Glutamatergic neuron (in vitro differentiated cells): ENCODE measurements at places on chromosomes 5 and 9.

DNA sequence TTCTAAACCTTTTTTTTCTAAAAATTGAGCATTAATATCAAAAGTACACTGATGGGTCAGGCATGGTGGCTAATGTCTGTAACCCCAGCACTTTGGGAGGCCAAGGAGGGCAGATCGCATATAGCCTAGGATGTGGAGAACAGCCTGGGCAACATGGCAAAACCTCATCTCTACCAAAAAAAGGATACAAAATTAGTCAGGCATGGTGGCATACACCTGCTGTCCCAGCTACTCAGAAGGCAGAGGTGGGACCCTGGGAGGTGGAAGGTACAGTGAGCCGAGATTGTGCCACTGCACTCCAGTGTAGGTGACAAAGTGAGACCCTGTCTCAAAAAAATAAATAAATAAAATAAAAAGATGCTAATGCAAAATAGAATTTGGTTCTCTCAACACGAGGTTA is 49.4 kb downstream of the RAPGEF1 start:
- no peak for DNase-seq

DNA sequence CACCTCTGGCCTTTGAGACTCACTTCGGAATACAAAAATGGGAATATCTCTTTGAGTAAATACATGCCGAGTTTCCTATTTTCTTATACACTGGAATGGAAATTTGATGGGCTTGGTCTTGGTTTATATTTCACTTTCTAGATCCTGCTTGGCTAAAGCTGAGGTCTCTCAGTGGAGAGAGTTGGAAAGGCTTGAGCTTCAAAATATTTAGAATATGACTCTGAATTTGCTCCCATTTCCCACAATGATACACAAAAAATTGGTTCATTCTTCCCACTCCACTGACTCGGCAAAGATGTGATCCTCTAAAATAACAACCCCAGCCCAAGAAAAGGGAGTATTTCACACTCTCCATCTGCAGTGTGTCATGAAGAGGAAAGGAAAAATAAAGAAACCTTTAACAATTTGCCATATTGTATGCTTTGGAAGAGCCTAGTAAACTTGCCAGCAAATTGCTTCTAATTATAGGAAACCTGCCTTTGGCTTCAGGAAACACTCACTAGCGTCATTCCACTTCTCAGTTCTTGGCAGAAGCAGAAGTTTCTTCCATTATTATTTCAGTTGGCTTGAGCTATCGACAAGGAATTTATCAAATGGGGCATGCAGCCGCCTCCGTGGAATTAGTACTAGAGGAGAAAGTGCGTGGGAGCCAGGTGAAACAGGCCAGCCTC is 302.9 kb downstream of the NSG2 start:
- DNase-seq: no peak

- peak; percentile 71 for DNase-seq
Measured at GRCh38 chr9:71767776-71768321, 464 bp downstream of the CEMIP2 start.

- no peak for DNase-seq
Measured at GRCh38 chr5:138743484-138743883, 9.7 kb upstream of the CTNNA1 start.

DNA sequence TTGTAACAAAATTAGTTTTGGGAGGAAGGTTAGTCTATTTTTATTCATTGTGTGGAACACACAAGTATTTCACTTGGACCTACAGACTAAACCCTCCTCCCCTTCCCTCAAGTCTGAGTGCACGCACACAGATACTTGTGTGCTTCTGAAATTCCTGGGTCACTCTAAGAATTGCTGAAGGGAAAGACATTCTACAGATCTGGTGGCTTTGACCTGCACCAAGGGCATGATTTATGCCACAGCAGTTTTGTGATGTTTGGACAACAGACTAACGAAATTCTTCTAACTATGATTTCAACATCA is 150.5 kb downstream of the ARL15 start:
- no peak for DNase-seq

- no peak for DNase-seq
Measured at GRCh38 chr9:3827175-3827574, 301.4 kb upstream of the RFX3 start.

DNA sequence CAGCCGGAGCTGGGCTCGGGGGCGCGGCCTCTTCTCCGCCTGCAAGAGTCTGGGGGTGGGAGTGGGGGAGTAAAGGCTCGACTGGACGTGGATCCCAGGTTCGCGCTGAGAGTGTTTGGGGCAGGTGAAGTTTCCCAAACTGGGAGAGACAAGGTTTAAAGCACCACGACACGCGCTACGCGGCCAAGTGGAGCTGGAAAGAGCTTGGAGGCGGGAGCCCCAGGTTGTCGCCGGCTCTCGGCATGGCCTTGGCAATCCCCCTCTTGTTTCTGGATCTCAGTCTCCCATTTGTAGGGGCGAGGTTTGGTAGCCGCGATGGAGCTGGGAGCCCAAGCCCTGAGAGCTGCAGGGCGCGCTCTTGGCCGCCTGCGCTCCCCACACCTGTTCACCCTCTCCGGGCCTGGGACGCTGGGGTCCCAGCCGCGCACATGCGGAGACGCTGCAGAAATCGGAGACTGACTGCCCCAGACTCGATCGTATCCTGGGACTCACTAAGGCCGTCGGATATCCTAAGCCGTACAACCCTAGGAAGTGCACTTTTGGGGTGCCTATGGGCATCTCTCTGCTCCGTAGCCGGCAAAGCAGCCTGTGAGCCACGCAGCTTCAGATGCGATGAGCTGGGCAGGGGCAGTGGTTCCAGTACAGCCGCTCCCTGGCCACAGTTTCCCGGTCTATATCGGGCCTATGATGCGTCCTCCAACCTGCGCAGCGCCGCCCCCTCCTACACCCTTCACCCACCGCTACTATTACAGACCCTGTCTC is 937 bp downstream of the TMOD1 start:
- DNase-seq: peak; percentile 27

- DNase-seq: no peak
Measured at GRCh38 chr5:172648013-172648381, 6.9 kb downstream of the NEURL1B start.

GRCh38 chr9:135976944-135977343 is 15.8 kb upstream of the UBAC1 start:
- DNase-seq: peak; percentile 81

DNA sequence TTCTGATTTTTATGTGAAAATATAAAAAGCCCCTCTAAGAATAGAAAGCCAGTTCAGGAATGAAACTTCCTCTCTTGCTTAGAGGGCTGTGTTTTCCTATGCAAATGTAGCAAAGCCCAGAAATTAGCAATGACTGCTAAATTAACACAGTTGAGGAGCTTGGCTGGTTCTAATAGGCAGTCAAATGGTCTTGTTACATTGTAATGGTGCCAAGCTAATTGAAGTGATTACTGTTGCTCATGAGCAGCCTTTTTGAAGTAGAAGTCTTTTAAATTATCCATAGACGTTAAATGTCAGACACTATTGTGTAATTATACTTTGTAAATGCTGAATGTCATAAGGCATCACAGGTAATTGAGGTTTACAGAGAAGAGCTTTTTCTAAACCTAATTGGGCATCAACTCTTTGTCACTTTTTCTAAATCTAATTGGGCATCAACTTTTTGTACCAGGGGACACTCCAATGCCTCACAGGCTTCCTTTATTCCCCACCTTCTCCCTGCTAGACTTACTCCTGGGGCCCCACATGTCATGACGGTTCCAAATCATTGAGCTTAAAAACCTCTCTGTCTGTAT is 229.1 kb downstream of the PSAT1 start:
- DNase-seq: no peak

DNA sequence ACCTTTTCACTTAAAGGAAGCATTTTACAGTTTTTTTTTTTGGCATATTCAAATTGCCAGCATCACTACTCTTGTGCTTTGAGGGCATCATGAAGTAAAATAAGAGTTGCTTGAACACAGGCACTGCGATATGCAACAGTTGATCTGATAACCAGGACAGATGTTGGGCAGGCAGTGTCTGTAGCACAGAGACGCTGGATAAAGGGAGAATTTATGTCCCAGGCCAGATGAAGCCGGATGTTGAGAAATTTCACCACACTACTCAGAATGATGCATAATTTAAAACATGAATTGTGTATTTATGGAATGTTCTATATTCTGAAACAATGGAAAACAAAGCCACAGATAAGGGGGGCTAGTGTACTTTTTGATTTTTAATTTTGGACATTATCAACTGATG is 71.4 kb downstream of the SLC12A2 start:
- no peak for DNase-seq

DNA sequence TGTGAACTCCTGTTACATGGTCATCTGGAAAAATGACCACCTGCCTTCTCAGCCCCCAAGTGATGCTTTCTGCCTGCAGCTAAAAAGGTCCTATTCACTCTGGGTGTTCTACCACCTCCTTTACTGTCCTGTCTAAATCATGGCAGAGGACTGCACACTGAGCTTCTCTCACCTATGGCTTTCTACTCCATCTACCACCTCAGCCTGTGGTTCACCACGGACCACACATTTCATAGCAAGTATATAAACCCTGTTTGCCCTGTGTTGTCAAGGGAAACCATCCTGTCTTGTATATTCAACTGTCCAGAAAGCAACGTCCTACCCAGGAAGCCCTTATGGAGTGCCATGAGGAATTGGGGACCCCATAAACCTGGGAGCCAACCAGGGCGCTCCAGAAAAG is 167.4 kb upstream of the ITGA1 start:
- no peak for DNase-seq

- no peak for DNase-seq
Measured at GRCh38 chr9:10251490-10251889, 361.3 kb downstream of the PTPRD start.

GRCh38 chr5:87653242-87653641 is 240.5 kb upstream of the CCNH start:
- no peak for DNase-seq

- no peak for DNase-seq
Measured at GRCh38 chr5:52531105-52531504, 256.6 kb upstream of the ITGA1 start.

- DNase-seq: no peak
Measured at GRCh38 chr5:179430193-179431175, 85.2 kb upstream of the ADAMTS2 start.

DNA sequence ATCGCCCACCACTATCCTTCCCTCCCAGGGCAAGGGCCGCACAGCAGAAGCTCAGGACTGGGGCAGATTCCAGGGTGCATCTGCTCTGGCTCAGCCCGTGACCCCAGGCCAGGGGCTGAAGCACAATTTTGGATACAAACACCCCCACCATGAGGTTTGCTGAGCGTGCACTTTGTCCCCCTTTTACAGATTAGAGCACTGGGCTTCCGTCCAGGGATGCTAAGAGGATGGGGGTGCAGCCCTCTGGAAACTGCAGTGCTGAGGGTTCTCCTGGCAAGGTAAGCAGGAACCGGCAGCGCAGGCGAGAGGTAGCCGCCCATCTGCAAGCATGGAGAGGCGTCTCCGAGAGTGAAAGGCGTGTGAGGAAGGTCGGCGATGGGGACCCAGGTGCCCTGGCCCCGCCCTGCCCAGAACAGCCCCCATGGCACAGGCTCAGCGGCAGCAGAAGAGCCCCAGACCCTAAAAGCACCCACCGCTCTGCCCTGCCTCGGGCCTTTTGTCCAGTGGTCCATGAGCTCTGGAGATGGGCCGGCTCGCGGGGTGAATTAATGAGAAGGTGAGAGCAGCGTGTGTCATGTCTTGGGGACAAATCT is 54.5 kb upstream of the OLFM1 start:
- DNase-seq: no peak

- DNase-seq: no peak
Measured at GRCh38 chr5:62256161-62257019, 49.6 kb upstream of the KIF2A start.

DNA sequence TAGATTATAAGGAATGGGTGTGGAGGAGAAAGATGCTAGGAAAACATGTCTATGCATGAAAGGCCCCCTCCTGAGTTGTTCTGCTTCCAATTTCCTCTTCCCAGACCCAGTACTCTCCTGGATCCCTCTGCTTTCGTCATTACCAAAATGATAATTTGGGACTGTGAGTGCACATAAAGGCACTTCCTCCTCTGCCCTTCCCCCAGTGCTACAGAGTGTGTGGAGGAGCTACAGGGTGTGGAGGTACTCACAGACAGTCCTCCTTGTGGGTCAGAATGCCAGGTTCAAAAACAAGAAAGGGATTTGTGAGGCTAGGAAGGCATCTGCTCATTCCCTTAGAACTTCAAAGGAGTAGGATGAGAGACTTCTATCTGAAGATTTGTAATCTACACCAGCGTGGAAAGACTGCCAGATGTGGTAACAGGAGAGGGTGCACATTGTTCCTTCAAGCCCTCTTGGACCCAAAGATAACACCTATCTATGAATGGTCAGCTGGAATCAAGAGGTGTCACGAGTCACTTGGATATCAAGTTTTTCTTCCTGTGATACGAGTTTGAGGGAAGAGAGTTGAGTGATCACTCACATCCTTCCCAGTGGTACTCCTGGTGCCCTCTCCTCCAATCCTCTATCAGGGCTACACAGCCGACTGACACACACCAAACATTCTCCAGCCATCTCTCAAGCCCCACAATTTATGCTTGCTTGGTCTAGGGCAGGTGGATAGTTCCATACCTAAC is 201.1 kb downstream of the EPB41L4A start:
- DNase-seq: no peak

DNA sequence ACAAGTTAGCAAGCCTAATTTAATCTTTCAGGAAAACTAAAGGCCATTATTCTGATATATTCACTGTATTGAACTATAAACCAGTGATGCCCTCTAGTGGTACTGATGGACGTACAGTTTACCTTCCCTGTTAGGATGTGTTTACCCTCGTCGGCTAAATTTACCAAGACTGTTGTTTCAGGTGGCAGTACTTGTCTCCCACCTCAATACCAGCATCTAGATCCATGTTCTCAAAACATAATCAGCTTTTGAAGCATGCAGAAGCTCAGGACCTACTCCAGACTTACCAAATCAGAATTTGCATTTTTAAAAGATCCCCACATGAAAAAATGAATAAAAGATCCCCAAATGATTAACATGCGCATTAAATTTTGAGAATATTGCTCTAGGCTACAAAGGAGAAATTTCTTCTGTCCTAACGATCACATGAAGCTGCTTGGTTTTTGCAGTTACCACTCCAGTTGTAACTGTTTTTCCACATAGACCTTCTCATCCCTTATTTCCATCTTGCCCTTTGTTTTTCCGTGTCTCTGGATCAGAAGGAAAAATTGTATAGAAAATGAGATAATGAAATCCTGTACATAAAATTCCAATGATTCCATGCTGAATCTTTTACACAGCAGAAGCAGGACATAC is 3.2 kb upstream of the BAAT start:
- DNase-seq: no peak

DNA sequence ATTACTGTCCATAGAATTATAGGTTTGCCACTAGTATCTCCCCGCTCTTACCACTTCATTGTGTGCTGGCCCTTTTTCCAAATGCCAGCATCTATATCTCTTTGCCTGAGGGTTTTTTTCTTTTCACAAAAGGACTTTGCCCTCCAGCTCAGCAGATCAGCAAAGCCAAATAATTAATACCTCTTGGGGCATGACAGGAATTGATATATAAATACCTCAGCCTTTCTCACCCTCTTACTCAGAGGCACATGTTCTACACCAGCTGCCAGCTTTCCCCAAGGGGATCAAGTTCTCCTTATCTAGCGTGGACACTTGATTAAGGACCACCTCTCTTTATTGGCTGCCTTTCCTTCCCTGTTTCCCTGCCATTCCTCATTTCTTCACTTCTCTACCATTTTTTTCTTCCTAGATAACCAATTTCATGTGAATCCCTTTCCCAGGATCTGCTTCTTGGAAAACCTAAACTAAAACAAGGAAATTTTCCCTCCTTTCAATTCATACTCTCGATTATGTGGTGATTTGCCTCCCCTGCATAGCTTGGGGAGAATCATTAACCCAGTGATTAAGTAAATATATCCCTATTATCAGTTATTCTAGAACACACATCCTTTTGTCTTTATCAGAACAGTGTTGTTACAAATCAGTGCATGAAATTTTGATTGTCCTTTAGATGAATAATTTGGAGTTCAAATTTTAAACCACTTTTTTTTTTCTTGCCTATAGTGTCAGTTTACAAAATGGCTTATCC is 6.9 kb upstream of the NUDT12 start:
- no peak for DNase-seq
